ENCODE measurements at places on chromosomes 2 and 18.

DNA sequence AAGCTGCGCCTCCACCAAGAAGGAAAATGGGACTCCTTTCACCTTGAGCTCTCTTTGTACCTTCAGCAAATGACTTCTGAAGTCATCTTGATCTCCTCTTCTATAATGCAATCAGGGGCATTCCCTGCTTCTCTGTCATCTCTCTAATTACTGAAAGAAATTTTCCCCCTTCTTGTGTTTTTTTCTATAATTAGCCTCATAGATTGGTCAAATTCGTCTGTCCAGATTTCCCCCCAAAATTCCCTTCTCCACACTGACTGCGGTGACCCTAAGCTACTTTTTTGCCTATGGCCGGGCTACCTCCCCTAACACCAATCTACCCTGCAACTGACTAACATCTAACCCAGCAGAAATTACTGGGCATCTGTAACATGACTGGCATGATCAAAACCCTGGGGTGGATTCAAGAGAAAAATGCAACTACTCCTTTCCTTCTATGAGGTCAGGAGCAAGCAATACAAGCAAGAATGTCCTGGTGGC, 168.6 kb downstream of the BCL2 start:
- peak; percentile 86 for DNase-seq

DNA sequence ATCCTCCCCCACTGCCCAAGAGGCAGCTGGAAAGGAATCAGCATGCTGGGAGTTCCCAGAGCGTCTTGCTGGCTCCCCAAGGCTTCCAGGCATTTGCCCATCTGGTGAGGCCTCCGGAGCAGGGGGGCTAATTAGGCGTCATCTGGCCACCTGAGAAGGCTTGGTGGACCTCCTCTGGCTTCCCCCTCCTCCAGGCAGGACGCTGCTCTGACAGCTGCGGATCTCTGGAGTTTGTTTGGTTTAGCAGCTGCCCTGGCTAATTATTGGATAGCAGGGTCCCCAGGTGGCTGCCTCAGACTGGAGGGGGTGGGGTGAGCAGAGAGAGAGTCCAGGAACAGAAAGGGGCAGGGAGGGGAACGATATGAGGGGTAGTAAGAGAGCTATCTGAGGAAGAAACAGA, 425.2 kb upstream of the MEX3C start:
- no peak for DNase-seq

DNA sequence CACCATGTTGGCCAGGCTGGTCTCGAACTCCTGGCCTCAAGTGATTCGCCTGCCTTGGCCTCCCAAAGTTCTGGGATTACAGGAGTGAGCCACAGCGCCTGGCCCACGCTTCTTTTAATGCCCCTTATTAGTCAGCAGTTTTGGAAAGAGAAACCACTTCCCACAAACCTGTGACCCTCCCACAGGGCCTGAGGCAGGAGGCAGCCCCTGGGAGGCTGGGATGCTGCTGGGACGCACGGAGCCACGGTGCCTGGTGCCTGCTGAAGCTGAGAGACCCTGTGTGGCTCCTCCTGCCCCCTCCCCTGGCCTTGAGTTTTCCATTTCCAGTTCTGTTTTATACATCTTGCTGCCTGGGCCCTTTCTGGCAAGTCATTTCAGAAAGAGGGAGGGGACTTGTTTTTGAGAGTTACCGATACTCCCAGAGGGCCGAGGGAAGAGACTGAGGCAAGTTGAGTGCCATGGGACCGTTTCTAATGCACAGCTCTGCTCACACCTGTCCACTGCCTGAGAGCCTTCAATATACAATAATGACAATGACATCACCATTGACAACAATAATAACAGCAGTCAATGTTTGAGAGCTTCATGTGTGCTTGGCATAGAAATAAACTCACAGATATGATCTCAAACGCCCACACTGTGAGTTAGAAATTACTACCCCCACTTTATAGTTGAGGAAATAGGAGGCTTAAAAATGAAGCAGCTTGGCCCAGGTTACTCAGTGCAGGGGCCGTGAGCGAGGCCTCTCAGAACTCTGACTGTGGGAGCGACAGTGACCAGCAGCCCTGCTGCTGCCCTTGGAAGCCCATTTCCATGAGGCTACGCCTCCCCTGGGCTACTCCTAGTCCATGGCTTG, 78.1 kb upstream of the YWHAQ start:
- DNase-seq = peak; percentile 71

- no peak for DNase-seq
Measured at GRCh38 chr2:222024932-222025880, 273.6 kb downstream of the PAX3 start.

DNA sequence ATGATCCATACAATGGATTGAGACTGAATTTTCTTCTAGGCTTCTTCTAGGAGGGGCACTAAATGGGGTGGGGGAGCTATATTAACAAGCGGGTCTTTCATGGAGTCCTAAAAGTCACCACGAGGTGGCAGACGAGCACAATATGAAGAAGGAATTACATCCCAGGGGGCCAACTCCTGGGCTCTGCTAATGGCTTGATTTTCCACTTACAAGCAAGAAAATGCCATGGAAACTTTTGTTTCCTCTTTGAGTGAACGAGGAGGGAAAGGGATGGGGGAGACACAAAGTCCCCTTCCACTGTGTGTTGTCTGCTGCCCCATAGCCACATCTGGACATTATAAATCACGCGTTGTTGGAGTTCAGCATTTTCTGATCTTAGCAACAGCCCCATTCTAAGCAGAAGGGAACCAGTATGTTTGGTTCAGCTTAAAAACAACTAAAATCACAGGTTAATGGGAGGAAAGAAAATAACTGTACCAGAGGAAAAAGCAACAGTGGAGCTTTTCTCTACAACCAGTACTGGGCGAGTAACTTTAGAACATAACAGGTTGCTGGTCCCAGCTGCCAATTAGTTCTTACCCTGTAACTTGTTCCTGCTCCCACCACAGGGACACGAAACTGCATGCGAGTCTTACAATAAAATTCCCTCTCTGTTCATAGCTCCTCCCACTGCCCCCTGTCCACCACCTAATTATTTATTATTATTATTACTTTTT, 285.0 kb upstream of the PARD3B start:
- DNase-seq = peak; percentile 68

DNA sequence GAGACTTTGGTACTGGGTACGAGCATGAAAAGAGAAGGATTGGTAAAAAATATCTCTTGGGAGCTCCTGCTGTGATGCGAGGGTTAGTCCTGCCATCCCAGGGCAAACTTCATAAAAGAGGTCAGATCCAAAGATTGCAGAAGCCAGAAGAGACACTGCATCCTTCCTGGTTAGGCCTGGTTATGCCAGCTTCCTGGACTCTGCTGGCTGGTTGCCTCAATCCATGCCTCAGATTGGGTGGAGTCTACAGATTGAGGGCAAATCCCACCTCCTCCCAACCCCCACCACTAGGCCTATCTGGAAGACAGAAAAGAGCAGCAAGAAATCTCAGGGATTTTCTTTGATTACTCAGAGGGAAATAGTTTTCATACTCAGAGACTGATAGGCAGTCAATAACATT, 5.3 kb upstream of the ACADL start:
- no peak for DNase-seq

DNA sequence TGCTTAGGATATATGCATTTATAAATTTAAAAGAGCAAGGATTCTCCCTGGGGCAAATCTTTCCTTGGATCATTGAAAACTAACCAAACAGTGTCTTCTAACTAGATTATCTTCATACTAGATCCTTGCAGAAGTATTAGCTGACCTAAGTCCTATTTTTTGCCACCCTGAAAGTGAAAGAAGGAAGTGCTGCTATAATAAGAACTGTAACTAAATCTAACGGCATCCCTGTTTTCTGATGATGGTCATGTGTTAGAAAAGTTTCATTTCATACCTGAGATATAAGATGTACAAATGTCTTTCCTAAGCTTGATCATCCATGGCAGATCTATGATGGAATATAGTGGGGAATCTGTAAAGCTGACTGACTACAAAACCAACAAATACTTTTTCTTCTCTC, 102.7 kb downstream of the MAP2 start:
- DNase-seq = peak; percentile 66

- peak; percentile 83 for DNase-seq
Measured at GRCh38 chr18:70284976-70285620, 3.7 kb upstream of the SOCS6 start.

DNA sequence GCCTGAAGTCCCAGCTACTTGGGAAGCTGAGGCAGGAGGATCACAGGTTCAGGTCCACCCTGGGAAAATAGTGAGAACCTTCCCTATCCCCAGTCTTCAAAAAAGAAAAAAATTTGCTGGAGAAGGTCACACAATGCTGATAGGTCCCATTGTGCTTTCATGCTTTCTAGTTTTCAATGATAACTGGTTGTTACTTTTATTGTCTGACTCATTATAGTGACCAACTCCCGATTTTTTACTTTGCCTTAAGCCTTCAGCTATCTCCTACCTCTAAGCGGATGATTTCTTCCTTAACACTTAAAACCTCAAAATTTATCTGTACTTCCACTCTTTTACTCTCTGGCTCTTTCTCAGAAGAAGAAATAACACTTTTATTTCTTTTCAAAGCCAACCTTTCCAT, 17.3 kb downstream of the MSH2 start:
- no peak for DNase-seq

GRCh38 chr2:196284866-196285557, 113.6 kb upstream of the STK17B start:
- no peak for DNase-seq

GRCh38 chr2:74856004-74856578, 22.2 kb downstream of the HK2 start:
- DNase-seq = no peak

DNA sequence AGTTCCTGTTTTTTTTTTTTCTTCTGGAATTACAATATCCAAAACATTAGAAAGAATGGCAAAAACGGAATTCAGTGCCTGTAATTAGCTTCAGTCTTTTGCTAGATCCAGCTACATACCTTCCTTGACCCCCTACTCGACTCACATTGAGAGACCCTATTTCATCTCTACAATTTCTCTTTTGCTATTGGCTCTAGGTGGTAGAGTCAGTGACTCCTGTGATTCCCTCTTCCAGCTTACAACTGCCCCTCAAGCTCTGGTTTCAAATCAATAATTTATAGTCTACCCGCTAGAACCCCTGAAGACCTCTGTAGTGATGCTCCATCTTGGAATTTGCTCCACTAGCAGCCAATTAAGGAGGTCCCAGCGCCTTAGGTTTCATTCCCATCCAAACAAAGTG, 125.8 kb downstream of the TMEFF2 start:
- DNase-seq = no peak

- no peak for DNase-seq
Measured at GRCh38 chr2:138536302-138536701, 34.7 kb downstream of the SPOPL start.

DNA sequence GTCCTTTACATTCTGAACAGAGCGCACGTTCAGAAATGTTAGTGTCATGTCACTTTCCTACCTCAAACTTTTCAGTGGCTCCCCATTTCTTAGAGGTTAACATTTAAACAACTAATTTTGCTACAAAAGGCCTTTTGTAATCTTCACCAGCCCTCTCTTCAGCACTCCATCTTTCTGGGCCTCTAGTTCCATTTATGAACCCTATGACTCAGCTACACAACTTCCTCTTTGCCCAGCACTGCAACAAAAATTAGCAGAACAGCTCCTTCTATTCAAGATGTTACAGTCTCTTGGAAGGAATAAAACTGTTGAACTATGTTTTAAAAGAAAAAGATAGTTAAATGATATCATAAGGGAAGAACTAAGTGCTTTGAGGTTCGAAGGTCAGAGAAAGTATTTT, 139.9 kb downstream of the VWC2L start:
- DNase-seq = no peak

DNA sequence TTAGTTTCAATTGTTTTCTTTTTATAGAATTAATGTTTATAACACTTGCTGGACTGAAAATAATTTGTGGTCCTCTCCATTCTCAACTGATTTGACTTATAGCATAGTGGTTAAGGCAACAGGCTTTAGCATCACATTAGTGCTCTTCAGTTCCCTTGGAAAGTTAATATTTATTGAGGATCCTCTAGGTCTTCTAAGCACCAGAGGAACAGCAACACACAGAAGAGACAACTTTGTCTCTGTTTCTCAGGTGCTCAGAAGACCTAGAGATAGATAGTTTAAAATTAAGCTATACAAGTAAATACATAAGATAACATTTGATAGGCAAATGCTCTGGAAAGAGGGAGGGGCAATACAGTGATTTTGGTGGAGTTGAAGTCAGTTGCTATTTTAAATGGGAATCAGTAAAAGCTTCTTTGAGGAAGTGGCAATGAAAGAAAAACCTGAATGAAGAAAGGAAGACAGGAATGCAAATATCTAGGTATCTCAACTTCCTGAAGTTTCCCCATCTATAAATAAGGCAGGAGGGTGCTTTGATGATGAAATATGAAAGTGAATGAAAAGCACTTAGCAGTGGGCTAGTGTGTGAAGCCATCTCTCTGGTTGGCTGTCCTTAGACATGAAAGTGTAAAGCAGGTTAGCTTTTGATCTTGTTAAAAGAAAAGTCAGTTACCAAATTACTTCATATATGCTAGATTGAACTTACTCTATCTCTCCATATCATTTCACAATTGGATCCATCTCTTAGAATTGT, 7.9 kb downstream of the NEUROD1 start:
- DNase-seq = no peak

DNA sequence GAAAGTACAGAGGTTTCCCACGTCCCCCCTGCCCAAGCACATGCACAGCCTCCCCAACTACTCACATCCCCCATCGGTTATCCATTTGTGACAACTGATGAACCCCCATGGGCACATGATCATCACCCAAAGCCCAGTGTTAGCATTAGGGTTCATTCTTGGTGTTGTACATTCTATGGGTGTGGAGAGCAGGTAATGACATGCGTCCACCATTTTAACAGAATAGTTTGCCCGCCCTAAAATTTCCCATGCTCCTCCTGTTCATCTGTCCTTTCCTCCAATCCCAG, 74.3 kb downstream of the LONRF2 start:
- DNase-seq = no peak

GRCh38 chr2:240918258-240919091, 12.3 kb downstream of the CROCC2 start:
- no peak for DNase-seq

DNA sequence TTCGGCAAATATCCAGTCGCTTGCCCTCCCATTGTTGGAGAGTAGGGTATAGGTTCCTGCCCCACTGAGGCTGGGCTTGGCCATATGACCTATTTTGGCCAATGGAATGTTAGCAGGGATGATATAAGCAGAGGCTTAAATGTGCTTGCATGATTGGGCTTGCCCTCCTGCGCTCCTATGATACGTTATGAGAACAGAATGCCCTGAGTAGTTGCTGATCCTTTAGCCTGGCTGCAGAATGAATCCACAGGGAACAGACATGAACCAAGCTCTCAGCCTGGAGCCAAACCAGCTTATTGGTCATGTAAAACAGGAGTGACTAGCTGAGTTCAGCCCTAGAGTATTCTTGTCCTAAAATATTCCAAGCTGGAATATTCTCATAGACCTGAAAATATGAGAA, 34.8 kb upstream of the IMP4 start:
- DNase-seq = no peak
